Fibroblast of skin of back (primary cell): ENCODE measurements at places on chromosomes 2 and 18.

- no peak for DNase-seq
Measured at GRCh38 chr18:24466771-24467170, 6.3 kb downstream of the HRH4 start.

- DNase-seq: peak; percentile 7
Measured at GRCh38 chr2:226124548-226125011, 675.0 kb downstream of the IRS1 start.

GRCh38 chr2:191385416-191386160, 140.4 kb downstream of the MYO1B start:
- peak; percentile 44 for DNase-seq

DNA sequence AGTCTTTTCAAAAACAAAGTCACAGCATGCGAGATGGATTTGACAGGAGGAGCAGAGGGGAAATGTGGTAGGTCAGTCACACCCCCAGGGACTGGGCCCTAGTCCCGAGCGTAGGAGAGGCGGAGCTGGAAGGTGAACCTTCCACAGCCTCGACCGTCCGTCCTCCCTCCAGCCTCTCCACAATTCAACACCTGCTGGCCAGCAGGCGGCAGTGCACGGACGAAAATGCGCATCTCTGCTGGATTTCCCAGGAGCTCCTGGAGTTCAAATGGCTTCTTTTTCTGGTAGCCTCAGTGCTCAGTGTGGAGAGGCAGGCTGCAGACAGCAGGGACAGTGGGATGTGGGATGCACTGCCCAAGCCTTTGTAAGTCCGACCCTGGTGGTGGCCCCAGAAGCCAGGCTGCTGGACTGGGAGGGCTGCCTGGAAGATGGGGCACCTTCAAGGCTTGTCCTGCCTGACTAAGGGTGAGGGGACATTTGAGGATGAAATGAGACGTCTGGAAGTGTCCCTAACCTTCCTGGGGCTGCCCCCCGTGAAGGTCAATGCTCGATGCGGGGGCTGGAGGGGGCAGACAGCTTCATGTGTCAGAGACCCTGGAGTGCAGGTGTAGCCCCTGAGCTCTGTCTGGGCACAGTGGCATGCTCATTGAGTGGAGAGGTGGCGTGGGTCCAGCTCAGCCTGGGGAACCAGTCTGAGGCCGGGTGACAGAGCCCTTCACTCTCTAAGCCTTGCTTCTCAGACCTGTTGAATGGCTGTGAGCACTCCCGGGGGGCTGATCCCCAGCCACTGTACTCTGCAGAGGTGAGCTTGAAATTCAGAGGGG, 189.5 kb downstream of the TFCP2L1 start:
- peak; percentile 50 for DNase-seq

DNA sequence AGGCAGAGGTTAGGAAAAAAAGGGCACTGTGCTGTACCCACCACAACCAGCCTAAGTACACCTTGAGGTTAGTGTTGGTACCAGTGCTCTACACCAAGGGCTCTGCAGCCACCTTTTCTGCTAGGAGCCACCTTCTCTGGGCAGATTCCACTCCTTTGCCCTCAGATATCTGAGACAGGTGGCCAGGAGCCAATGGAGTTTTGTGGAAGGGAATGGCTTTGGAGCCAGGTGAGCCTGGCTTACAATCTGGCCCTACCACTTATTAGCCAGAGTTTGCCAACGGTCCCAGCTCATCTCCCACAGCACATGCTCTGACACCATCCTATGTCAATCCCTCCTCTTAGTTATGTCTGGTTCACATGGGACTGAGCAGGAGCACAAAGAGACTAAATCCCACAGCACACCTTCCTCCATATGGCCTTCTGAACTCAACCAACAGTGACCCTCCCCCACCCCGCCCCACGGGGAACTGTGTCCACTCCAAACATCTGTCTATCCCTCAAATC, 77.5 kb downstream of the CLHC1 start:
- DNase-seq: no peak

DNA sequence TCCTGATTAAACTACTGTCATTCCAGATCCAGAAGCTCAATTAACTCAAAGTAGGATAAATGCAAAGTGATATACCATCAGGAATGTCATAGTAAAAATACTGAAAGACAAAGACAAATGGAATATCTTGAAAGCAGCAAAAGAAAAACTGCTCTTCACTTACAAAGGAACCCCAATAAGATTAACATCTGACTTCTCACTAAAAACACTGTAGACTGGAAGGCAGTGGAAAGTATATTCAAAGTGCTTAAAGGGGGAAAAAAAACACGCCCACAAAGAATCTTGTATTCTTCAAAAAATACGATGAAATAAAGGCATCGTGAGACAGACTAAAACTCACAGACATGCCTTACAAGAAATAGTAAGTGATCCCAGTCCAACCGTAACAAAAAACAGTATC, 195.7 kb downstream of the DOK6 start:
- no peak for DNase-seq

DNA sequence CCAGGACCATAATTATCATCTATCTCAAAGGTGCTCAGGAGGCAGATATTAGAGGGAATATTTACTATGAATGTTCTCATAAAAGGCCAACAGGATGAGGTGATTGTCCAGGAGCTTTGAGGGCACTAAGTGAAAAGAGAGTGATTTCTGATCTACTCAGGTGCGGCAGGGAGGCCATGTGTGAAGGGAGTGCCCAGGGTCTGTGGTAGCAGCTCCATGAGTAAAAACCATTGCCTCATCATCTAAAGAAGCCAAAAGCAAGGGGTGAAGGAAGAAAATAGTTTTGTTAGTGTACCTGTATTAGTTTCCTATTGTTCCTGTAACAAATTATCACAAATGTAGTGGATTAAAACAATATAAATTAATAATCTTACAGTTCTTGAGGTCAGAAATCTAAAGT, 22.5 kb downstream of the RND3 start:
- no peak for DNase-seq

- DNase-seq: no peak
Measured at GRCh38 chr18:27073404-27073830, 111.7 kb downstream of the CHST9 start.

DNA sequence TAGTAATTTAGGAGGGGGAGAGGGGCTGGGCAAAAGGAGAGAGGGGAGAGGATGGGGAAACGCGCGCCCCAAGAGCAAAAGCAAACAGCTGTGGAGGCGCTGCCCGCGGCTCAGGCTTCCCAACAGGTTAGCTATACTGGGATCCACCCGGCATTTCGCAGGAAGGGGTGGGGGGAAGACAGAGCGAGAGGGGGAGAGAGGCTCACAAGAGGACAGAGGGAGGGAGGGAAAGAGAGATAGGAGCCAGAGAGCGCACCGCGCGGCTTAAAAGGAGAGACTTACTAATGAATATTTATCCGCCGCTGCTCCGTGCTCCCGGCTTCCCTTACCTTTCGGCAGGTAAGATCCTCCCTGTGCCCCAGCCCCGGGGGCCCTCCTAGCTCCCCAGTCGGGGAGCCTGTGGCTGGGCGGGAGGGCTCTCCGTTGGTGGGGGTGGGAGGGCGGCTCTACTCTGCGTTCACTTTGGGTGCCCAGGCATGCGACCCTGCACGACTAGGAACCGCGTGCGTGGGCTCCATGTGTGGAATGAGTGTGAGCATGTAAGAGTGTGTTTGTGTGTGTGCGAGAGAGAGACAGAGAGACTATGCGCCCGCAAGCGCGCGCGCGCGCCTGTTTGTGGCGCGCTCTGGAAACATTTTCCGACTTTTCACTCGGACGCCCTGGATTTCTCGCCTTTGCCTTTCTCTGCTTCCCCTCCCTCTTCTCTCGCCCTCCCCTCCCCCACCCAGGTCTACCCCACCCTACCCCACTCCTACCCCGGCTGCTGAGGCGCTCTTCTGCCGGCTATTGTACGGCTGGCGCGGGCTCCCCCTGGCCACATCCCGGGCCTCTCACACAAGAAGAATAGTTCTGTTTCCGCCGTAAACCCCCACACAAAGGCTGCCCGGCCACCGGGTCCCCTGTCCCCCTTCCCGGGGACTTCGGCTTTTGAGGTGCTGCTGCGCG, 7.2 kb upstream of the SIX3 start:
- no peak for DNase-seq

GRCh38 chr2:24744356-24744755, 48.8 kb downstream of the PTRHD1 start:
- no peak for DNase-seq

- no peak for DNase-seq
Measured at GRCh38 chr18:9902832-9903231, 11.0 kb upstream of the VAPA start.

DNA sequence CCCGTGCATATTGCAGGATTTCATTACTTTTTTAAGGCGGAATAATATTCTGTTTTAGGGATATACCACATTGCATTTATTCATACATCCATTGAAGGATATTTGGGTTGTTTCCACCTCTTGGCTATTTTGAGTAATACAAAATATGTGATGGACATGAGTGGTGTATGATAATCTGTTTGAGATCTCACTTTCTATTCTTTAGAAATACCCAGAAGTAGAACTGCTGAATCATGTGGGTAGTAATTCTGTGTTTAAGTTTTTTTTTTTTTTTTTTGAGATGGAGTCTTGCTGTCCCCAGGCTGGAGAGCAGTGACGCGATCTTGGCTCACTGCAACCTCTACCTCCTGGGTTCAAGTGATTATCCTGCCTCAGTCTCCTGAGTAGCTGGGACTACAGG, 201.4 kb downstream of the NYAP2 start:
- DNase-seq: no peak

GRCh38 chr2:165056564-165056963, 101.2 kb upstream of the SLC38A11 start:
- no peak for DNase-seq

- DNase-seq: no peak
Measured at GRCh38 chr18:3177902-3178687, 41.7 kb downstream of the MYOM1 start.

DNA sequence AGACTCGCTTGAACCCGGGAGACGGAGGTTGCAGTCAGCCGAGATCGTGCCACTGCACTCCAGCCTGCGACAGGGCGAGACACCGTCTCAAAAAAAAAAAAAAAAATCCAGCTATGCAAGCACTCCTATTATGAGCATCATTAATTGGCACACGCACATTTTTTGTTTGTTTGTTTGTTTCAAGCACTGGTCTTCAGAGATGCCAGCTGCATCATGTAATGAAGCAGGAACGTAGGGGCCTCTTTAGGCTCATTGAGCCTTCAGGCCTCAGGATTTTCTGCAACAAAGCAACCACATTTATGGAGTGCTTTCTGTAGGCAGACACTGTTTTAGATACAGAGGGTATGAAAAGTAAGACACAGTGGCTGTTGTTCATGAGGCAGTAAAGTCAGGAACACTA, 585.8 kb downstream of the CNTNAP5 start:
- DNase-seq: no peak

GRCh38 chr2:154952346-154952980, 254.0 kb downstream of the KCNJ3 start:
- no peak for DNase-seq

- no peak for DNase-seq
Measured at GRCh38 chr2:143787674-143788073, 658.5 kb downstream of the ARHGAP15 start.

- DNase-seq: no peak
Measured at GRCh38 chr2:169653636-169654035, 40.6 kb downstream of the CFAP210 start.

- peak; percentile 32 for DNase-seq
Measured at GRCh38 chr2:241376808-241377207, 20.7 kb downstream of the FARP2 start.

- peak; percentile 88 for DNase-seq
Measured at GRCh38 chr2:99682275-99683060, 192.7 kb upstream of the REV1 start.

DNA sequence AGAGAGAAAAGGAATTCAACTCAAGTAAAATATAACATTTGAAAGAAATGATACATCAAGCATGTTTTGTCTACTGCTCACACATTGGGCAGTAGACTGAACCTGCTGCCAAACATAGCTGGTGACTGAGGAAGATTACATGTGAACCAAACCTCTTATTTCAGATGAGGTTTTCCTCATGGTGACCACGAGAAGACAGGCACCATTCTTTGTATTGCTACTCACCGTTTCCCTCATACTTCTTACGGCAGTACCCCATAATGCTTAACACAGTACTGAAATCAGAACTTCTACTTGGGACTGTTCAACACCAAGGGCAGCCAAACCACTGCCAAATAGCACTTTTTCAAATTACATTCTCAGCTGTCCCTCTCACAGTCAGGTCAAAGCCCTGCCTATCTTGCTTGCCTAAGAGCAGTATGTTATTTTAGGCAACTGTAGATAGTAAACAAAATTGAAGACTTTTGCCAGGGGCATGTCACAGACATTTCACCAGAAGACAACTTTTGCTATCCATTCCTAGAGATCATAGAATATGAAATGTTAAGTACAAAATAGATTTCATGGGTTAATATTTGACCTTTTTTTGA, 167.1 kb upstream of the DOK6 start:
- peak; percentile 39 for DNase-seq

DNA sequence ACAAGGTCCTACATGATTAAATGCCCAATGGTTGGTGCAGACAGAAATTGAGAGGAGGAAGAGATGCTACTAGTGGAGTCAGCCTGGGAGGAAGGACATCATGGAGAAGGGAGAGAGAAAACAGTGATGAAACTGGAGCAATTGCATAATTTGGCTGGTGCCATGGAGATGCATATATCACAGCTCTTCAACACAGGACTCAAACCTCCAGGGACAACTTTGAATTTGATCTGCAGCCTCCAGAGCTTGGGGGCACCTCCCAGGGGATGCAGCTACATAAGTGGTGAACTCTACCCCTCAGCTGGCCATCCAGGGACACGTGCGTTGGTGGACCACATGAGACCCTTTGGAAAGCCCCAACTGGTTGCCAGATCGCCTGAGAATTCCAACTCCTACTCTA, 80.4 kb downstream of the CTAGE1 start:
- no peak for DNase-seq

DNA sequence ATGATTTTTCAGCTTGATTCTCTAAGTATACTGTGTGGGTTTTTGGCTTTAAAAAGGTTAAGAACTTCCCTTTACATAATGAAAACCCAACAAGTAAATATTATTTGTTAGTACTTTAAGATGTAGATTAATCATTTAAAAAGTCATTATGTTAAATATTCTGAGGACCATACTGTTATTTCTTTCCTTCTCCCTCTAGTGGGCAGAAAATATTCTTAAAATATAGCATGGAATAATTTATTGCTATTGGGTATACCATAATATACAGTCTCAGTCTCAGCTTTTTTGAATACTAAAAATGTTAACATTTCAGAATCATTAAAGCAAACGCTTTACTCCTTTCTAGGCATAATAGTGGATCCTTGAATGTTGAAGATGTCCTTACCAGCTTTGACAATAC, 28.1 kb downstream of the CAMKMT start:
- no peak for DNase-seq

- no peak for DNase-seq
Measured at GRCh38 chr2:41764919-41765318, 282.9 kb upstream of the PKDCC start.
